ENCODE measurements at places on chromosomes 5 and 9. TPM values are rescaled to one million over a fixed set of nuclear protein-coding genes. Genes with fewer than 3 reads are reported as not detected.

Gene BTNL3
- total RNA-seq, result not detected

GRCh38 chr5:56273376-56273955, 40.3 kb upstream of the ANKRD55 start:
- no peak for DNase-seq

GRCh38 chr5:139748505-139748826, 47.1 kb upstream of the PSD2 start:
- no peak for DNase-seq

Gene DMRT3
- not detected for total RNA-seq

- DNase-seq, result no peak
Measured at GRCh38 chr5:112883192-112883591, 22.1 kb downstream of the SRP19 start.

Data from LHCN-M2 (cell line).